Hematopoietic multipotent progenitor cell treated with erythropoietin and hydrocortisone succinate and interleukin-3 and kit ligand, for 17 days (in vitro differentiated cells): ENCODE measurements at places on chromosomes 4 and X.

- DNase-seq, result no peak
Observed at GRCh38 chr4:37889849-37890800, 759 bp upstream of the TBC1D1 start.

GRCh38 chrX:150765782-150766350 lies 72.7 kb downstream of the MTMR1 start:
- no peak for DNase-seq

DNA sequence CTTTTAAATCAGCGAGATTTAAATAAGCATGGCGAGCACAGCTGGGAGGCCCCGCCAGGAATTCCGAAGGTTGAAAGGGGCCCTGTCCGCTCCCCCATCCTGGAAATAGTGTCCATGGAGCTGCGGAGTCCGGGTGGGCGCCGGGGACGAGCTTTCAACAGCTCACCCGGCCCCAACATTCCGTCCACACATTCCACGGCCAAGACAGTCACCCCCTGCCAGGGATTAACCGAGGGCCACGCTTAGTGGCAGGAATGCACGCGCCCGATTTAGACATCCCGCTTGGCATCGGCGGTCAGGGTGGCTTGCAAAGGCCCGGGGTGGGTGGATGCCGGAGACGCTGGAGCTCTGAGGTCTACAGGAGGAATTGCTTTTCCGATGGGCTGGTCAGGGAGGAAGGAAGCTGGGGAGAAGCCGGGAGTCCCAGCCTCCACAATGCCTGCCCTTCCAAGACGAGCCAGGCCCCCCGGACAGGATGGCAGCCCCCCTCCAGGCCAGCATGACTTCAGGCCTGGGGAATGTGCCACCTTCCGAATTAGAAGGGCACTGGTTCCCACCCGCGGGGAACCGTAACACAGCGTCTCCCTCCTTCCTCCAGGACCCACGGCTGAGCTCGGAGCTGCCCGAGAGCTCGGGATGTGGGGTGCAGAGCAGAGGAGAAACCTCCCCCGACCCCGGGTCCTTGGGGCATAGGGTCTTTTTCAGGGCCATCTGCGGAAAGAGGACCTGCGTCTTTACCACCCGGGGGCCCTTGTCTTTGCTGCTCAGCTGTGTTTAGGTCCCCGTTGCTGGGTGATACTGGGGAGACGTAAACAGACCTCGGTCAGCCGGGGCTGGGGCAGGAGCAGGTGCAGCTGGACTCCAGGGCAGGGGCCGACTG lies 26.9 kb upstream of the PPP2R3B start:
- DNase-seq, result no peak

DNA sequence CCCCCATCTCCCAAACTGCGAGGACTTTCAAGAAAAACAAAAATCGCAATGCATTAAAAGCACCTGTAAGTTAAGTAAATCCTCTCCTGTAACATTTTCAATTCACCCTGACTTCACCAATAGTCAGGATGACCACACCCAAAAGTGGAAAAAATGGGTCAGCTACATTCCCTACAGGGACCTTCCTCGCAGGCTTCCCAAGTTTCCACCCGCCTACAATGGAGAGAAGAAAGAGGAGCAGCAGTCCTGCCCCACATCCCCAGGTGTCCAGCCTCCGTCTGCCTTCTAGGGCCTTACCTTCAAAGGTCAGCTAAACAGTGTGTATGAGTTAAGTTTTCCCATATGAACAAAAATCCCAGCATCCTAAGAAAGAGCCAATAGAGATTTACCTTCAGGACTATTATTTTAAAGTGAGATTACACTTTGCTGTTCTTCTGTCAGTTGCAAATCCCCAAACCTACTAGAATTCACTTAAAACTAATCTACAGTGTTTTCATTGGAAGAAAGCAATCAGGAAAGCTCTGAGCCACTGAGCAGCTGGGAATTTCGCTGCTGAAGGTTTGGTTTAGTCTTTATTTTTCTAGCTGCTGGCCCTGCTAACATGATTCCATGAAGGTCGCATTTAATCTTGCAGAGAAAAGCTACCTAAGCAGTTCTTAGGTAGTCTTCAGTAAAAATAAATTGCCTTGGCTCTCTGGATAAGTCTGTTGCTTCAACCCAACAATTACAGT lies 12.5 kb downstream of the IRF2 start:
- no peak for DNase-seq

- DNase-seq, result no peak
Observed at GRCh38 chr4:72239487-72240116, 207.8 kb downstream of the NPFFR2 start.

DNA sequence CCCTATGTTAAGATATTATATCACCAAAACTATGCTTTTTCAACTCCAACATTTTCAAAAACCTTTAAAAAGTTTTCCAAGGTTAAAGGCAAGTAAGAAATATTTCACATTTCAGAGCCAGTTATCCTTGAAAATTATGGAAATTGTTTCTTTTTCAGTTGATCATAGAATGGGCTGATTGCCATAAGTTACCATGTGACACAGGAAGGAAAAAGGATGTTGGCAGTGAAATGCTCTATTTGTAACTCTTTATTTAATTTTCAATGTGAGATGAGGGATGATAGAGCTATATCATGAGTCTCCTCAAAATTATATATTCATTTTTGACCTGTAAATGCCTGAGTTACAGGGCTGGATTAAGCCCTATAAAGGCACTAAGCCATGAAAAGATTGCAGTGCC lies 93.0 kb upstream of the PLS3 start:
- DNase-seq, result no peak

DNA sequence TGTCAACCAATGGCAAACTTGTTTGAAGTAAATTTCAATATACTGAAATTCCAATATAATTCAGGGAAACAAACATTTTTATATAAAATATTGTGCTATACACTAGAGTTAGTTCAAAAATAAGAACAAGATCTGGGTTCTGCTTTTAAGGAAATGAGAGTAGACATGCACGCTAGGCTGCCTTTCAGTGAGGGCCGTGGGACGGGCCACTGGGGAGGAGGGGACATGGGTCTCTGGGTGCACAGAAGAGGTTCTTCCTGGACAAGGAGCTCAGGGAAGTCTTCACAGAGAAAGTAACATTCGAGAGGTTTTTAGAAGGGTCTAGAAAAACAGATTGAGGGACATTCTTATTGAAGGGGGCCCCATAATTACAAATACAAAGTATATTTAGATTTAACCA lies 64.4 kb downstream of the SHROOM3 start:
- no peak for DNase-seq
